Cardiac muscle cell (in vitro differentiated cells and primary cell): ENCODE measurements at places on chromosomes 1 and 21.
A peak's percentile ranks its signal among the peaks of the same experiment; 100 is the strongest.

DNA sequence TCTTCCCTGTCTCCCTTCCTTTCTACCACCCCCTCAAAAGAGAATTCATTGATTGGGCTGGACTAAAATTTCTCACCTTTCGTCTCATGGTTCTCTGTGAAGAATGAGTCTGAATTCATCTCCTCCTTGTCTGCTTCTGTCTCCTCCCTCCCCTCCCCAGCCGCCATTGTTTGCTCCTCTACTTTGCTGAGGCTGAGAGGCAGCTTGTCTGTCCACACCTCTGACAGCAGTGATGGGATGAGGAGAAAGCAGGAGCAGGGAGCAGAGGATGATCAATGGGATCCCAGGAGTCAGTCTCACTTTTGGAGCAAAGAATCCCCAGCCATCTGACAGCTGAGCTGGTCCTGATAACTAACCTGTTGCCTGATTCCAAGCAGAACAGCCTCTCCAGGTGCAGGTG is 2.5 kb downstream of the ILDR2 start:
- DNase-seq, result no peak

GRCh38 chr1:159196543-159196942 is 8.1 kb upstream of the ACKR1 start:
- DNase-seq, result no peak

DNA sequence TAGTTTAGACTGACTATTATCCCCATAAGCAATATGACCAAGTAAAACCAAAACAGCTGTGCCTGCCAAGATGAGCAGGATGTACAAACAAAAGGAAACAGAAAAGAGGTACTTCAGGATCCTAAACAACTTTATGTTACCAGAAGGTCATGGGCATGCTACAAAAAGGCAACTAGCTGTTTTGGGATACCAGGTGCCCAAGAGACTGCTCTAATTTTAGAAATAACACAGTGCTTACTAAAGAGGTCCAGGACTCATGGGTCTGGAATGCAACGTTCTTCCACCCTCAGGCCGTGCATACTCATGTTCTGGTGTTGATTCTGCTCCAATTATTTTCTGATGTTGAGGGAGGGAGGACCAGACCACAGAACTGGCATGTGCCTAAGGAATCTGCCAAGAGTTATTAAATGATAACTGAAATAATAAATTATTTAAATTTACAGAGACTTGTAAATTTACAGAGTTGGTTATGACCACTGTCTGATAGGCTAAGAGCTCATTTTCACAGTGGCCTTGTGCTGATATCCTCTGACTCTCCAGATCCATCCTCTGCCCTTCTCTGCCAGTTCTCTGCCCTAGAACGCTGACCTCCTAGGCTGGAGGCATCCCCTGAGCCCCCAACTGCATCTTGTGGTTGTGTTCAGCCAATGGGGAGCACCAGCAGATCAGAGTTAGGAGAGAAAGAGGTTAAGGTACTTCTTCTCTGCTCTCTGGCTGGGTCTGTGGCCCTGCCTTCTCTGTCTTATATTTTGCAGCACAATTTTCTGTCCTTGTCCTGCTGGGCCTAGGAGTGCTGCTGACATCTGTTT is 37.7 kb upstream of the BCL10 start:
- DNase-seq, result peak; percentile 89

DNA sequence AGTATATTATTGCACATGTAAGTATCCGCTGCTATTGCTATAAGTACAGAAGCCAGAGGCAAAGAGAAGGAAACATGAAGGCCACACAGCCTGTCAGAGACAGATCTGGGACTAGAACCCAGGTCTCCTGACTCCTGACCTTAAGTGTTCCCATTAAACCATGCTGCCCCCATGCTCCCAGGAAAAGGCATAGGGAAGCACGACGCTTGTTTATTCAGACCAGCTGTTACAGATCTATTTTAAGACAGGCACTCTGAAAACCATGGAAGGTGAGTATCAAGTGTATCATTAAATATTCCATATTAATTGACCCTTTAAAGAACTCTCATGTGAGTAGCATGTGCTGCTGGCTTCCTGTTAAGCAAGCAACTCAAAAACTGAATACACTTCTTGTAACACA is 11.4 kb downstream of the VAV3 start:
- no peak for DNase-seq

DNA sequence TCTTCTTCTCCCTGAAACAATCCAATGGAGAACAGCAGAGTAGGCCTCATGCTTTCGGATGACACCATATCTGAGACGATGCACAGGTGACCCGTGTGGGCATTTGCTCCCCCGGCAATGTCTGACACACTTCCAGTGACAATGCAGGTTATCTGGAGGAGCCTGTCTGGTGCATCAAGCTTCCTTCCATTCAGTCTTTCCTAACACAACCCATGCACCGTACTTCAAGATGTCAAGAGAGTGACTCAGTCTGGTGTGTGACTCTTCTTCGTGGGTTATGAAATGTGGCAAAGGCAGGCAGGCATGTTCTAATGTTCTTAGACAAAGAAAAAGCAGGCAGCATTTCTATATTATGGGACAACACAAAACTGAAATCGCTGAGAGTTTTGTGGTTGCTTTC is 159.1 kb downstream of the EDEM3 start:
- DNase-seq, result peak; percentile 56

DNA sequence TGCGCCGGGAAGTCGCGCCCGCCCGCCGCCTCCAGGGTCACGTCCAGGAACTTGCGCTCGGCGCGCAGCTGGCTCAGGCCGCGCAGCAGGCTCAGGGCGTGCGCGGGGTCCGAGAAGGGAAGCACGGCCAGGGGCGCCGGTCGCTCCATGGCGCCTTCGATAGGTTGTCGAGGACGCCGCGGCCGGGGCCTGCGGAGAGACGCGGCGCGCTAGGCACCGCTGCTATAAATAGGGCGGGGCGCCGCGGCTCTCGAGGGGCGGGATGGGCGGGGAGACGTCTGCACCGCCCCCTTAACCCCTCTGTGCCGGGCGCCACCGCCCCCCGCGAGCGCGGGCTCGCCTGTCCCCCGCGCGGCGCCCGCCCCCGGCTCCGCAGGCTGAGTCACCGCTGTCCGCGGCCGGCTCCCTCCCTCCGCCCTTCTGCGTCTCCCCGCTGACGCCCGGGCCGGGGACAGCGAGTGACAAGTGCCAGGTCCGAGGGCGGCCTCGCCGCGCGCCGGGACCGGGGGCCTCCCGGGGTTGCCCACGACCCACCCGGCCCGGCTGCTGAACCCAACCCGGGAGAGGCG is at the start of gene KLHL21:
KLHL21 (minus strand) TSS at position 201 of the 569 bp plus-strand sequence; CDS start at position 149, 52 bp downstream.
- peak; percentile 94 for DNase-seq

DNA sequence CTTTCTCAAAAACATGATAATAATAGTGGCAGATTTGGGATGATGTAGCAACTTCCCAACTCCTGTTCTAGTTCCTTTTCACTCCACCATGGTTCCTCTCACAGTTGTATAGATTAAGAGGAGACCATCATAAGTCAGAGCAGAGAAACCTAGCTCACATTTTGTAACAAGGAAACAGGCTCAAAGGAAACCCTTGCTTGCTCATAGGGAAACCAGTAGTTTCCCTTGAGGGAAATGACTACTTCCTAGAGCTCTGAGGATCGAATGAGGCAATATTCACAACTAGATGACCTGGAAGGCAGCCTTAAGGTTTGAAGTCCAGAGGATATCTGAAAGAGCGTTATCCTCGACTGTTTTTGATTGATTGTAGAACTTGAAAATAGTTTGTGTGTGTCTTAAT is 76.1 kb upstream of the C8B start:
- no peak for DNase-seq

DNA sequence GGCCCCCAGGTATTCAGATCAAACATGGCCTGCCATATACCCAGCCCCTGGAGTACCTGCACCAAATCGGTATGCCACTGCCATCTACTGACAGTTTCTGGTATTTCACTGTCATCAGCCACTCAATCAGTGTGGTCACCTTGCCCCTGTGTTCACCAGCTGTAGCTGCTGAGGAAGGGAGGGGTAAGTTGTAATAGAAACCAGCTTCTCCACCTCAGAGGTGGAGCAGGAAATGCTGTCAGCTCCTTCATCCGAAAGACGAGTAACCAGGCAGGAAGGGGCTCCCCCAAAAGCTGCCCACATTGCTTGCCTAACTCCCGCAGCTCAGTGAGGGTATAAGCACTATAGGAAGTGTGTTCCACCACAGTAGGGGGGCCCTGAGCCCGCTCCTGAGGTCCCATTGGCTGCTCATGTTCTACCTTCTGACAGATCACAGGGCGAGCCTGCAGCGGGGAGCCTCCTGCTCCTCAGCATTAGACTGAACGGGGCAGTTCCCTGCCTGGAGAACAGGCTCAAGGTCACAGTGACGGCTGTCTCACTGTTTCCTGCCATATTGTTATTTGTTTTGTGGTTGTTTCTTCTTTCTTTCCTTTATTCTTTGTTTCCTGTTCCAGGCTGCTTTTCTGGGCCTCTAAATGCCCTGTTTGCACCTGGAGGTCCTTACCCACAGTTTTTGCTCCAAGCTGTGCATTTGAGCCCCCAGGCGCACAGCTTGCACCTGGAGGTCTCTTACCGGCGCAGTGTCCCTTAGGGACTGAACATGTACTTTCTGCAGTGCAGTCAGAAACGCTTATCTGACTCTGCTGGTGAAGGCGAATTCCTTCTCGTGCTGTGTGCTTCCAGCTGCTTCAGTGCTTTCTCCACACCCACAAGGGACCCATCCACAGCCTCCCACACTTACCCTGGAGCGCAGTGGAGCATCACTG is 1638.3 kb downstream of the MRPL39 start:
- DNase-seq, result peak; percentile 71

GRCh38 chr1:201734786-201735185 is 94.2 kb upstream of the IPO9 start:
- no peak for DNase-seq

DNA sequence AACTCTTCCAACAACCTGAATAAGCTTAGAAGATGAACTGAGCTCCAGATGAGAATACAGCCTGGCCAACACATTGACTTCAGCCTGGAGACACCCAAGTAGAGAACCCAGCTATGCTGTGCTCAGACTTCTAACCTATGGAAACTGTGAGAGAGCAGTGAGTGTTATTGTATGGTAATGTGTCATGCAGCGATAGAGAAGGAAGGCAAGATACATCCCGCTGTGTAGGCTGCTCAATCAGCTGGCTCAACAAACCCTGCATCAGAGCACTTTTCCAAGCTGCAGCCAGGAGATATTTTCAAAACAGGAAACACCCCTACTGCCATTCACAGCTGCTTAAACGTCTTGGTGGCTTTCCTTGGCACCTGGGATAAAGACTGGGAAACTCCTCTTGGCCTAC is 321.3 kb downstream of the SIPA1L2 start:
- no peak for DNase-seq
